Caco-2 (cell line): ENCODE measurements at places on chromosomes 6 and 20. TPM values are rescaled to one million over a fixed set of nuclear protein-coding genes. Genes with fewer than 3 reads are reported as not detected.

- DNase-seq, result no peak
These were observed 128.7 kb upstream of the TRAF3IP2 start for GRCh38 chr6:111734068-111735061.

DNA sequence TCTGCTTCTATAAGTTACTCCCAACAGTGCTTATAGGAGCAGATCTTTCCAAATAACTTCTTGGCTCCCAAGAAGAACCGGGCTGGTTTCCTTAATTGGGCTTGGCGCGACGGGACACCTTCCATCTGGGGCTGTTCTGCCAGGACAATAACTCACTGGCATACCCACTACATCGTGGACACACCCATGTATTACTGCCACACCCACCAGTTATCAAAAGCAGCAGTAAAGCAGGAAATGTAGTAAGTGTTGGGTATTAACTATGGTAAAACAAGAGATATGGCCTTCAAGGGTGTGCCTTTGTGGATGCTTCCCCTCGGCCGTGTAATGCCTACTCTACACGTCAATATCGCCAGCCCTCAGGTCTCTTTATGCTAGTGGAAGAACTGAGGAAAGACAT is 24.7 kb downstream of the CNKSR3 start:
- DNase-seq, result no peak

GRCh38 chr6:121873595-121873994 is 438.1 kb downstream of the GJA1 start:
- peak; percentile 50 for DNase-seq

- DNase-seq, result no peak
These were observed 67.2 kb upstream of the KIF25 start for GRCh38 chr6:167930295-167930694.

The CST4 gene
- total RNA-seq, result 2.7 and 4.2 TPM in 2 replicates

The BPIFB1 gene
- total RNA-seq, result not detected in 2 replicates

The TMEM242 gene
- 12.1 and 12.6 TPM in 2 replicates for total RNA-seq
